Stimulated activated CD8-positive, alpha-beta memory T cell treated with anti-CD3 and anti-CD28 coated beads, Interleukin-2, amount 100 ng/mL, for 1 hour (primary cell): ENCODE measurements at places on chromosomes 3 and 15.

DNA sequence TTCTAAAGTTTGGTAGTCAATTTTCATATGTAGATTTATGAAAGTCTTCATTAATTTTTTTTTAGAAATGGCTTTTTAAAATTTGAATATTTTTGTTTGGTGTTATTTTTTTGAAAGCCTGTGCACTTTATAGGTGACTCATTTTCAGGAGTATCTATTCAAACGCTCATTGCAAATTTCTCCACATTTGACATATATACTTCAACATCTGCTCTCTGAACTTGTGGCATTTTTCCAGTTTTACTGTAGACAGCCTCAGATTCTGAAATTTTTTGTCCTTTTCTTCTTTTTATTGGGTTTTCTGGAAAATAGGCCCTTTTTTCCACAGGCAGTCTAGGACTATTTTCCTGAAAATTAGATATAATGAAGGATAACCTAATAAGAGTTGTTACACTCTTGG is 396.6 kb downstream of the RBMS3 start:
- no peak for DNase-seq

DNA sequence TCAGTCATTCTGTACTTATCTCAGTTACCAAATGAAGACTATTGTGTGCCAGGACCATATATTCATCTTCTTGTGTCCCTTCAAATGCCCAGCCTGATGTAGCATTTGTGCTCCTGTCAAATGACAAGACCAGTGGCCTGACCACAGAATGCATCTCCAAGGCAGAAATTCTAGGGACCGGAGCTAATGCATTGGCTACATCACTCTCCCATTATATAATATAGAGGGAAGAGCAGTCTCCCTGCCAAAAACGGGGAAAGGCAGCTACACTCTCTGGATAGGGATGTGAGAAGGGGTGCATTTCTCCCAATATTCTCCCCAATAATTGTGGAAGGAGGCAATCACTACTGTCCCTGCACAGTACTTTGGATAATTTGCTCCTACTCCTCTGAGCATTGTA is 312.0 kb downstream of the EPHB1 start:
- DNase-seq: no peak

DNA sequence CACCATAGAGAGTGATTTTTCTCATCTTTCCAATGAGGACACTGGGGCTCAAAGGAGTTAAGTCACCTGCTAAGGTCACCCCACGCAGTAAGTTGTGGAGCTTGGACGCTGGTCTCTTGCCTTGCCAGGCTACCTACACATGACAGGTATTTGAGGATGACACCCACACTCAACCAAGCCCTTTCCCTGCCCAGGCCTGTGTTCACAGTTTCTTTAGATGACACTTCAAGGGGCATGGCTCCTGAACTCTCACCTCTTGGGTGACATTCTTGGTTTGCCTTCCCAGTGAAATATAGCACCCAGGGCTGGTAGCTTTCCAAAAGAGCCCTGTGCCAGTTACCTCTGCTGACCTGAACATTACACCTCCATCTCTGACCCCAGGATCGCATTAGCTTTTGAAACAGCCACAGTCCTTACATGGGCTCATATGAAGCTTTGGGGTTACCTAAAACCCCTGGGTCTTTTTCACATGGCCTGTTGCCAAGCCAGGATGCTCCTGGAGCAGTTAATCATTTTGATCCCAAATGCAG is 148.0 kb downstream of the RPLP1 start:
- DNase-seq: no peak

GRCh38 chr3:53425936-53426335 is 68.5 kb upstream of the CACNA1D start:
- no peak for DNase-seq

DNA sequence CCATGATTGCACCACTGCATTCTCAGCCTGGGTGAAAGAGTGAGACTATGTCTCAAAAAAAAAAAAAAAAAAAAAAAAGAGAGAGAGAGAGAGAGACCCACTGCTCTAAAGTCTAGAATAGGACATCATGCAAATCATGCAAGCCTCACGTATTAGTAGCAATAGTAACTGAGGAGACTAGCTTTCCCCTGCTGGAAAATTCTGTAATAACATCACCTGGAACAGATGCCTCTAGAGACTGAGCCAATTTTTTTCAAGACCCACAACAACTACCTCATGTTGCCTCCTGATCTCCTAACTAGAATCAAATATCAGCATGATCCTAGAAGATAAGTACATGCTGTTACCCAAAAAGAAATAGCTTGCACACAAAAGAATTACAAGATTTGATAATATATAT is 461.9 kb downstream of the AGBL1 start:
- DNase-seq: no peak

- no peak for DNase-seq
These were observed 24.8 kb downstream of the SEC22A start for GRCh38 chr3:123226549-123226948.

DNA sequence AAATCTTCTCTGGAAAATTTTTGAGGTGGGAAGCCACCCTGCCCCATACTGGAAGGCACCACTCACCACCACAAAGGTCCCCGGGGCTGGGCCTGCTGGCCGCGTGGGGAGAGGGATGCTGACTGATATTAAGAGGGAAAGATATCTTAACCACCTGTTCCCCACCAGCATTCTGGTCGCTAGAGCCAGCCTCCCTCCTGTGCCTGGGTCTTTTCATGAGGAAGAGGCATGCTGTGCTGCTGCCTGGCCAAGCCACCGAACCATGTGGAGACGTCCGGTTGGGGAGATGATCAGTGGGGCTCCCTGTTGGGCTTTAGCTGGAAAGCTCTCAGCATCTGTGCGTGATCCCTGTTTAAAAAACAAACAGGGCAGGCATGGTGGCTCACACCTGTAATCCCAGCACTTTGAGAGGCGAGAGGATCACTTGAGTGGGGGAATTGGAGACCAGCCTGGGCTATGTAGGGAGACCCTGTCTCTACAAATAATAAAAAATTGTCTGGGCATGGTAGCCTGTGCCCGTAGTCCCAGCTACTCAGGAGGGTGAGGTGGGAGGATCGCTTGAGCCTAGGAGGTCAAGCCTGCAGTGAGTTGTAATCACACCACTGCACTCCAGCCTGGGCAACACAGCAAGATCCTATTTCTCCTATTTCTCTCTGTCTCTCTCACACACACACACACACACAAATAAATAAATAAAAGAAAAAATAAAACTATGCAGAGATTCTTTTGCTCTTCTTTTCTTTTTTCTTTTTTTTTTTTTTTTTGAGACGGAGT is 1.0 kb downstream of the KLHL18 start:
- DNase-seq: no peak

DNA sequence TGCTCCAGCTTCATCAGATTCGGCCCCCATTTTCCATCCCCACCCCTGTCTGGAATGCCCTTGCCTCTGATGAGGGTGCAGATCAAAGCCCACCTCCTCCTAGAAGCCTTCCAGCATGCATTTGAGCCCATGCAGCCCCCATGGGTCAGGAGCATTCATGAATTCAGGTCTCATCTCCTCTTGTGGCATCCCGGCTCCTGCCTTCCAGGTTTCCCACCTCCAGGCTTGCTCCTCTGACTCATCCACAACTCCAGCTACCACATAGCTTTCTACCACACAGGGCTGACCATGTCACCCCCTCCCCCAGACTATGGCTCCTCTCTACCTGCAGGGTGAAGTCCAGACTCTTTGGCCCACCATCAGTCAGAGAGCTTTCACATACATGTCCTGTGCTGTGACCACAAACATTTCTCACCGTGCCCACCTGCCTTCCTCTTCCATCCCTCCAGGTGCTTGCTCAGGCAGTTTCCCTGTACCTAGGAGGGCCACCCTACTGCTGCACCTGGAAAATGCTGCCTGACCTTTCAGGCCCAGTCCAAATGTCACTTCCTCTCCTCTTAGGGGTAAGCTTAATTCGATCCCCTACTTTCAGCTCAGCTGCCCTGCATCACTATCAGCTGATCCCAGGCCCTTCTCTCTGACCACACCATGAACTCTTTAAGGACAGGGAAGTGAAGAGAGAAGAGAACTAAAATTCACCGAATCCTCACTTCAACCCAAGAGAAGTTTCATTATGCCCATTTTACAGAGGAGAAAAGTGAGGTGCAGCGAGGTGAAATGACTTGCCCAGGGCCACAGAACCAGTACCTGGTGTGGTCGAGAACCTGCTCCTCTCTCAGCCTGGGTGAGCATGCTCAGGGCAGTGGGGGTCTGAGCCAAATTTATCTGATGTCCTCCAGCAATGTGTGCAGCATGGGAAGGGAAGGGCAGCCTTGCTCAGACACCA is 13.7 kb upstream of the FGD5 start:
- DNase-seq: no peak

DNA sequence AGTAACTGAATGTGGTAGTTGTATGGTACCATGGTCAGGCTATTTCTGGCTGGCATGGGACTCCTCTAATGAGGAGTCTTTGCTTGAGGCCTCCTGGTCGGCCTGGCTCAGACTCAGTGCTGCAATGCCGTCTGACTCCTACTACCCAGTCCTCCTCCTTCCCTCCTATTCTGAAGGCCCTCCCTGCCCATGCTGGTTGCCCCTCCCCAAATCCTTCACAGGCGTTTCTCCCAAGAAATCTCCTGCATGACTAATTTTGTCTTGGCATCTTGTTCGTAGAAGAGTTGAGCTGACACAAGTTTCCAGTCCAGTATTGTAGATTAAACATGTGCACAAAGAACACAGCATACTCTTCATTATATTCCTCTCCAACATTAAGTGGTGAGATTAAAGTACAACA is 115.5 kb downstream of the NFKBIZ start:
- no peak for DNase-seq

- no peak for DNase-seq
These were observed 19.3 kb downstream of the PDIA5 start for GRCh38 chr3:123085932-123086627.

DNA sequence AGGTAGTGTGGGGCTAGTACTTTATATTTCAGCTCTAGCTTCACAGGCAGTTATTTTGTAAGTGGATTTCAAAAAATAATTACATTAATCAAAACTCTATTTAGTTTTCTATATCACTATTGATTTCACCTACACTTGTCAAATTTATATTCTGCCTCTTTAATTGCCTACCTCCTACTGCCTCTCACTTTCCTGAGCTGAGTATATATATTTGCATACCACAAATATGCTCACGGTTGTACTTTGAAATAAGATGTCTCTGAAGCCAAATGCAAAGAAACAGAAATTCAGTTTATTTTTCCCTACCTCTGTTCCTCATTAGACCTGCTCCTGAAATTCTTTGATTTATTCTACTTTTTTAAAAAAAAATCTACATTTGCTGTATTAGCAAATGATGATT is 309.3 kb upstream of the TGFBR2 start:
- no peak for DNase-seq

DNA sequence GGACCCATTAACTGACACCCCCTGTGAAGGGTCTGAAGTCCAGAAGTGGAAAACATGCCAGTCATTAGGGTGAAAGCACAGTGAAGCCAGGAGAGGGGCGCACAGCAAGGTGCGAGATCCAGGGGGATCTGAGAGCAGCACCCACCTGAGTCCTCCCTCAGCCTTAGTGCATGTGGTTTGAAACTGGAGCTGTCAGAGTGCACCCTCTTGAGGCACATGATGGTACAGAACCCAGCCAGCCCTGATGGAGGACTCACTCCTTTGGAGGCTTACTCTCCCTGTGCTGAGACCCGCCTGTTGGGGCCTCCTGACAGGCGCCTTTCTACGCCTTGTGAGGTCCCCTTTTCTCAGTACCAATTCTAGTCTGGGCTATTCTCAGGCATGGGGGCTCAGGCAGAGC is 77.8 kb downstream of the IL20RB start:
- DNase-seq: no peak

GRCh38 chr15:95439922-95440376 is 890.6 kb upstream of the NR2F2 start:
- DNase-seq: no peak

GRCh38 chr3:194283221-194284006 is 67.7 kb downstream of the CPN2 start:
- DNase-seq: no peak

- DNase-seq: no peak
These were observed 13.9 kb upstream of the ZBBX start for GRCh38 chr3:167394003-167394402.

GRCh38 chr15:85318048-85318731 is 62.2 kb upstream of the AKAP13 start:
- DNase-seq: no peak

- no peak for DNase-seq
These were observed 44.3 kb upstream of the TSPAN3 start for GRCh38 chr15:77115179-77115578.

GRCh38 chr3:101635345-101635744 is 41.6 kb downstream of the ZBTB11 start:
- no peak for DNase-seq

- no peak for DNase-seq
These were observed 48.5 kb downstream of the ITGA11 start for GRCh38 chr15:68383161-68384074.

- peak; percentile 31 for DNase-seq
These were observed 45.5 kb downstream of the FILIP1L start for GRCh38 chr3:100068826-100069225.

DNA sequence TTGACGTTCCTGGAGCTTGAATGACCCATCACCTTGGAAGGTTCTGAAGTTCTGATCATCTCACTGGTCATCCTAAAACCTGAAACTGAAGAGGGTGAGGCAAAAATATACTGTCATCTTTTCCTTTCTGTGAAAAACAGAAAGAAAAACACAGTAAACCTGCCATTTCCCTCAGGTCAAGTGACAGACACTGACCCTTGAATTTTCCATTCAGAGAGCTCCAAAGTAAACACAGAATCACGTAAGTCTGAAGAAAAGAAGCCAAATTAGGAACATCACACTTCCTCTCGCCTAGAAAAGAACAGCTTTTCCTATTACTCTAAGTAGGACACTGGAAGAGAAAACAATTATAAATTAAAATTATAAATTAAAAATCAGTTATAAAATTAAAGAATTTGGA is 78.7 kb upstream of the TGFBR2 start:
- no peak for DNase-seq
